ENCODE measurements at places on chromosomes 16 and 17.

- peak; percentile 68 for DNase-seq
Measured at GRCh38 chr16:79601931-79602627, 1.5 kb upstream of the MAF start.

- no peak for DNase-seq
Measured at GRCh38 chr17:72565006-72565405, 444.2 kb downstream of the SOX9 start.

DNA sequence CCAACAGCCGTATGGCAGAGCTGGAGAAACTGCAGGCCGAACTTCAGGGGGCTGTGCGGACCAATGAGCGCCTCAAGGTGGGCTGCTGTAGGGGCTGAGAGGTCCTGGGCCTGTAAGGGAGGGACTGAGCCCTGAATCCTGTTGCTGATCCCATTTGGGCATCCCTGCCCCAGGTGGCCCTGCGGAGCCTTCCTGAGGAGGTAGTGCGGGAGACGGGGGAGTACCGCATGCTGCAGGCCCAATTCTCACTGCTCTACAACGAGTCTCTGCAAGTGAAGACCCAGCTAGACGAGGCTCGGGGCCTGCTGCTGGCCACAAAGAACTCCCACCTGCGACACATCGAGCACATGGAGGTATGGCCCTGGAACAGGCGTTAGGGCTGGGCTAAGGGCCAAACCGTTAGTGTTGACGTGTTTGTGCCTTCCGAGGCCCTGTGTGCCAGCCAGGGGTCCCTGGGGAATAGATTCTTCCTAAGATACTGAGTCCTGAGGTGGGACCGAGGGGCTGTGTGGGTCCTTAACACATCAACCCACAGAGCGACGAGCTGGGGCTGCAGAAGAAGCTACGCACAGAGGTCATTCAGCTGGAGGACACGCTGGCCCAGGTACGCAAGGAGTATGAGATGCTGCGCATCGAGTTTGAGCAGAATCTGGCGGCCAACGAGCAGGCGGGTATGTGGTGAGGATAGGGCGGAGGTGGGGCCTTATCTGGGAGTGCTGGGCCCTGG is 4.2 kb downstream of the RNF40 start:
- DNase-seq: no peak

- DNase-seq: no peak
Measured at GRCh38 chr17:49798182-49798581, 9.7 kb downstream of the KAT7 start.

DNA sequence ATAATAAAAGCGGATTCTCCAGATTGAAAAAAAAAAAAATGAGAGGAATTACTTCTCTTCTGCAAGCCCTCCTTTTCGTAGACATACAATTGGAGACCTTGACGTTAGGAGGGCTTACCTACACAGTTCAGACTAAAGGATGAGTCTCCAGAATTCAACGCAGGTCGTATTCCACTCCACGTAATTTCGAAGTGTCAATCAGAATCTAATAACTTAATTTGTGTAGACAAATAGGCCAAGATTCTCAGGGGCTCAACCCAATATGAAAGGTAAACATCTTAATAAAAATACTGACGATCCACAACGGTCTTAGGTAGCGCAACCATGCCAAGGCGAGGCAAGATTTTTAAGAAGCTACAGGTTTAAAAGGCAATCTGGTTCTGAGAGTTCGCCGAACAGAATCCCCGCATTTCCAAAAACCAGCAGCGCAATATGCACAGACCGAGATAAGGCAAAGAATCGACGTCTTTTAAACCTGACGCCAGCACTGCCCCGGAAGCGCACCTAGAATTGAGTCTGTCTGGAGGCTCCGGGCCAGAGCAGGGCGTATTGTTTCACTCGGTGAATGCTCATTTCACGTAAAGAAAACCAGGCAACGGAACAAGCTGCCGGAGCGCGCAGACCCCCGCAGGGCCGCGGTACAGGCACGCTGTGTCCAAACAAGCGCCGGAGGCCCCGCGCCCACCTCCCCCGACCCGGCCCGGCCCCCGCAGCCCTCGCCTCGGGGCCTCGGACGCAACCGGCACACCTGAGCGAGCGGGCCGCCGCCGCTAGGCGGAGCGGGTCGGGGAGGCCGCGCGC is 623 bp downstream of the MBTPS1 start:
- peak; percentile 58 for DNase-seq

DNA sequence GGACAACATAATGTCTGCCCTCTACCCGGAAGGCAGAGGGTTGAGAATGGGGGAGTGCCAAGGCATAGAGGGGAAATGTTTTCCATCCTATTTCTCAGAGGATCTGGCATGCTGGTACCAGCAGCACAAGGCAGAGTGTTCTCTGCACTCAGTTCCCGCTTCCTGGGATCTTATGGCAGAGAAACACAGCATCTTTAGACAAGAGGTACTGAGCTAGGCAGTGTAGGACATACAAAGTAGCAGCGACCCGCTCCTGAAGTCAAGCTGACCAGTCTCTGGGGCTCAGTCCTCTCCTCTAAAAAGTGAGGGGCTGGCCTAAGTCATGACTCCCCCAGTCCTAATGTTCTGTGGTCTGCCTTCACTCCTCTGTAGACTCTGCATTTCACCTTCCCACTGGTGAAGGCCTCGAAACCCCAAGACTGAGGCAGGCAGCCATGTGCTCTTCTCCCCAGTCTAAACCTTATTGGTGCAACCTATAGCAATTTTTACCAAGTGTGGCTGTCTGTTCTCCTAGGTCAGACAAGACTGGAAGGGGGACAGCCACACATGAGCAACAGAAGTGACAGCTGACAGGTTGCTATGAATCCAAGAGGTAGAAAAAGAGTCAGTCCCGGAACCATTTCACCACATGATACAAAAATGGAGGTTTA is 11.3 kb upstream of the TSPOAP1 start:
- DNase-seq: no peak

- peak; percentile 68 for DNase-seq
Measured at GRCh38 chr17:57747221-57748017, 2.3 kb upstream of the CCDC182 start.

Measured in ACHN (cell line).